CD8-positive, alpha-beta T cell (primary cell): ENCODE measurements at places on chromosomes 11 and 22. TPM values are rescaled to one million over a fixed set of nuclear protein-coding genes. Genes with fewer than 3 reads are reported as not detected.

Gene RAB3IL1
- not detected for total RNA-seq

Gene TMEM258
- total RNA-seq, result 53.9 TPM

Gene INS
- not detected for total RNA-seq

Gene TYR
- not detected for total RNA-seq

Gene PRR14L
- 21.2 TPM for total RNA-seq

Gene WEE1
- total RNA-seq, result 3.9 TPM

Gene CD3G
- 98.6 TPM for total RNA-seq

Gene OR2AG1
- total RNA-seq, result not detected

Gene PPP6R3
- 113 TPM for total RNA-seq

Gene OR5A1
- not detected for total RNA-seq

Gene MRGPRE
- not detected for total RNA-seq

Gene MUC2
- not detected for total RNA-seq

Gene BBOX1
- total RNA-seq, result not detected

Gene CDCA5
- 0.76 TPM for total RNA-seq

Gene HEPN1
- total RNA-seq, result not detected

Gene CDKN1C
- 3.6 TPM for total RNA-seq

Gene XRCC6
- total RNA-seq, result 205 TPM

Gene DNAJB7
- total RNA-seq, result not detected

Gene SCGB1C1
- not detected for total RNA-seq

Gene LIN7C
- 26.0 TPM for total RNA-seq

Gene SHANK3
- total RNA-seq, result not detected

Gene P2RX6
- total RNA-seq, result 0.36 TPM

Gene TRPM5
- 0.60 TPM for total RNA-seq

Gene CSF2RB
- total RNA-seq, result 0.17 TPM

Gene TRAF6
- total RNA-seq, result 29.7 TPM

Gene KCTD17
- 18.6 TPM for total RNA-seq

Gene ABTB2
- 2.7 TPM for total RNA-seq

Gene IGF2
- not detected for total RNA-seq

Gene SCUBE2
- total RNA-seq, result not detected

Gene MIEF1
- 25.3 TPM for total RNA-seq

Gene CPT1B
- 46.0 TPM for total RNA-seq

Gene TMPRSS5
- total RNA-seq, result 1.6 TPM

Gene CEP164
- 28.4 TPM for total RNA-seq

Gene MOGAT2
- total RNA-seq, result not detected

Gene OR51B5
- not detected for total RNA-seq

Gene BCO2
- total RNA-seq, result 0.46 TPM

Gene SCGB1D2
- not detected for total RNA-seq

Gene OR51E2
- total RNA-seq, result not detected

Gene BACE1
- total RNA-seq, result 0.60 TPM

Gene LDLRAD3
- total RNA-seq, result not detected

Gene ZBTB3
- total RNA-seq, result 4.8 TPM

Gene CHEK1
- total RNA-seq, result 8.1 TPM

Gene SCO2
- 4.2 TPM for total RNA-seq

Gene OR51M1
- not detected for total RNA-seq

Gene PKDREJ
- total RNA-seq, result not detected

Gene TMEM191B
- 1.8 TPM for total RNA-seq

Gene TPBGL
- total RNA-seq, result 0.31 TPM

Gene RIMBP3B
- not detected for total RNA-seq

Gene SLC43A1
- 4.4 TPM for total RNA-seq
